Hematopoietic multipotent progenitor cell treated with erythropoietin and hydrocortisone succinate and interleukin-3 and kit ligand, for 6 days (in vitro differentiated cells): ENCODE measurements at places on chromosomes 3 and 15.
A peak's percentile ranks its signal among the peaks of the same experiment; 100 is the strongest.

DNA sequence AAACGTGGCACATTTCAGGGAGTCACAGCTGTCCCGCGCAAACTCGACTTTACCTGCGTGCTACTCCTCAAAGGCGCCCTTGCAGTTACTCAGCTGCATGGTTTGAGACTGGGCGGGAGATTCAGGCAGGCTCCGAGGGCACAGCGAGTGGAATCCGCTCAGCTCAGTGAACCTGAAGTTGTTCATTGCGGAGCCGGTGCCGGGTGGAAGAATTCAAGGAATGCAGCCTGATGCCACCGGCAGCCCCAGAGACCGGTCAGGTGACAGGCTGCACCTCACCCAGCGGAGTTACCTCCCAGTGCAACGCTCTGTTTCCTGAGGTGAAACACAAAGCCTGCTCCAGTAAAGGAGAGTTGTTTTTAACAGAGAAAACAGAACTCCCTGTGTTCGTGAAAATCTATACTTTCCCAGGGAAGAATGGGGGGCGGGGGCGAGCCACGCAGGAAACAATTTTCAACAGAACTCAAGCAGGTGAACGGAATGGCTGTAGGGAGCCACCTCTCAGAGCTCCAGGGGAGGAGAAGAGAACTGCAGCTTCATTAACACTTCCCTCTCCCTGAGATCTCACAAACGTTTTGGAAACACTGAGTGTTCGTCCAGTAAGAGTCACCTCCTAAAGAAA, 3.8 kb downstream of the VEPH1 start:
- peak; percentile 28 for DNase-seq

DNA sequence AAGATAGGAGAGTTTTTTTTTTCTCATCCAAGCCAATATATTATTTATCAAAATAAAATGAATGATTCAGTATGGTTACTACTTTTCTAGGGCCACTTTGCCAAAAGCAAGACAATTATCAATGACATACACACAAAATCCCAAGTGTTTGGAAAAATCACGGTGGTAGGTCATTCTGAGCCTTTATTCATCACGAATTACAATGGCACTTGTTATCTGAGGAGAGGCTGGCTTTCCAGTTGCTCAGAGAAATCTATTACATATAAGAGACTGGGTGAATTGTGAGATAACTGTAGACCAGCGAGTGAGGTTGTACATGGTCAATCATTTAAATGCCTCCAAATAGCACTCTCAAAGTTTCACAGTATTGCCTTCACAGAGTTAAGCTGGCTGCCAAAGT, 20.4 kb upstream of the FGF12 start:
- DNase-seq = no peak

DNA sequence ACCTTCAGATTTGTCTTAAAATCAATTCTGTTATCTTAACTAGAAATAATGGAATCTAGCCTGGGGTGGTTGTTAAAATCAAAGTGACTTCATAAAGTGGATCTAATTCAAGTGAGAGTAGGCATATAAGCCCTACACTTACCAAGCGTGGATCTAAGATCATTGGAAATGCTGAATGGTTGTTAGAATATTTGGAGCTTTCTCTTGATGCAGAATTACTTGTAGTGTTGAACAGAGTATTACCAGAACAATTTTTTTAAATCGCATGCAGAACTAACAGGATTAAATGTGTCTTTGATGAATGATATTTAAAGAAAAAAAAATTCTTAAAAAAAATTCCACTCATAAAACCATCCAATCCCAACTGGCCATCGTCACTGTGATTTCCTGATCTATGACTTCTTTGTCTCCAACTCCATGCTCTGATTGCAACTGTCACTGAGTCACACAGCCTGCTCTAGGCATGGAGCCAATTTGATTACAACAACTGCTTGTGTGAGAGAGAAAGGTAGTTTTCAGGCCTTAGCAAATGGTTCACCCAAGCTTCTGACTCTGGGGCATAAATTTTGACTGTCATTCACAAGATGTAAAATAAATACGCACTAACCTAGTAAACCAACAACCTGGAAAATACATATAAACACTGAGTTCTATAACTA, 25.9 kb upstream of the SPRED1 start:
- peak; percentile 34 for DNase-seq

DNA sequence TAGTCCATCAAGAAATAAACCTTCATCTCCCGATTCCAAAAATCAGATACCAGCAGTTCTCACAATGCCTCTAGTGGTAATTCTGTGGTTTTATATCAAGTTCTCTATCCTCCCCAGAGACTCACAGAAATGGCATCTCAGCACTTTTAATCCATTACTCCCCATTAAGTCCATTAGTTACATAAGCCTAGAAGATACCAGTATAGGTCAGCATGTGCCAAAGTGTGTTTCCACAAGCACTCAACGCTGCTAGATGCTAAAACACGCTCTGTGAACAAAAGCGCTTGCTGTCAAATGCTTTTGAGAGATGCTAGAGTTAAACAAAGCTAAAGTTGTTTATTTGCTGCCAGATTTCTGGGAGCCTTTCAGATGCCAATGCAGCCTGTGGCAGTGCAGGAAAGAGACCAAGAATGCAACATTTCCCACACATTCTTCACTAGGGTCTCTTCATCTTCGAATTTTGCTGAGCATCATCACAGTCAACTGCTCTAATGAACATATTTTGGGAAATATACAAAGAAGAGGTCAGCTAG, 918.8 kb upstream of the CFAP20DC start:
- no peak for DNase-seq

DNA sequence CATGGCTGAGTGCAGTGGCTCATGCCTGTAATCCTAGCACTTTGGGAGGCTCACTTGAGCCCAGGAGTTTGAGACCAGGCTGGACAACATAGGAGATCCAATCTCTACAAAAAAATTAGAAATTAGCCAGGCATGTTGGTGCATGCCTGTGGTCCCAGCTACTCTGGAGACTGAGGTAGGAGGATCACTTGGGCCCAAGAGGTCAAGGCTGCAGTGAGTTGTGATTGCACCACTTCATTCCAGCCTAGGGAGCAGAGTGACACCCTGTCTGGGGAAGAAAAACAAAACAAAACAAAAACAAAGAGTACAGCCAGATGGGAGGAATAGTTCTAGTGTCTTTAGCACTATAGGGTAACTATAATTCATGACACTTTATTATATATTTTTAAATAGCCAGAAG, 26.2 kb upstream of the COMMD4 start:
- no peak for DNase-seq

DNA sequence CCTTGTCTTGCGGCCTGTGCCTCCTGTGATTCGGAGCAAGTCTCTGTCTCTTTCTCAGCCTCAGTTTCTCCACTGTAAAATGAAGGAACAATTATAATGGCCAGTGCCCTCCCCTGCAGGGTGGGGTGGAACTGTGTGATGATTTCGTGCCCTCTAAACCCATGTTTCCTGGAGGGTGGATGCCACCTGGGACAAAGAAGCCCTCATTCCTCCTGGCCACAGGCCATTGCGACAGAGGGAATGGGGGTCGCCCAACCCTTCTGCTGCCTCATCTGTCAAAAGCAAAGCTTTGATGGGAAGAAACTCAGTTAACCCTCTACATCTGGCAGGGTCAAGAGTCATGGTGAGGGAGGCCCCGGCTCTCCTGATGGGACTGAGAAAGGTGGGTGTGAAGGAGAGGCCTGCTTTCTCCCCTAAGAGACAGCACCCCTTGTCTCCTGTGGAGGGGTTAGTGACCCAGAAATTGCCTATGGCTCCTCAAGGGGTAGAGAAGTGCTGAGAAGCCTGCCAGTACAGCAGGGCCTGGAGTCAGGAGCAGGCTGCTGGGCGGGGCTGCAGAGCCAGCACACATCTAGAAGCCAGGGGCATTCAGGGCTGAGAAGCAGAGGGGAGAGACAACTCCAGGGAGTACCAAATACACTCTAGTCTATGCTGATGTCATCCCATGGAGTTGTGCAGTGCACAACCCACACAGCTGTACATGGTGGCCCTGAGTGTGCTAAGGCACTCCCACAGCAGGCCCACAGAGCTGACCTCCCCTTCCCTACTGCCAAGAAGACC, 61.0 kb downstream of the PLXNA1 start:
- no peak for DNase-seq

DNA sequence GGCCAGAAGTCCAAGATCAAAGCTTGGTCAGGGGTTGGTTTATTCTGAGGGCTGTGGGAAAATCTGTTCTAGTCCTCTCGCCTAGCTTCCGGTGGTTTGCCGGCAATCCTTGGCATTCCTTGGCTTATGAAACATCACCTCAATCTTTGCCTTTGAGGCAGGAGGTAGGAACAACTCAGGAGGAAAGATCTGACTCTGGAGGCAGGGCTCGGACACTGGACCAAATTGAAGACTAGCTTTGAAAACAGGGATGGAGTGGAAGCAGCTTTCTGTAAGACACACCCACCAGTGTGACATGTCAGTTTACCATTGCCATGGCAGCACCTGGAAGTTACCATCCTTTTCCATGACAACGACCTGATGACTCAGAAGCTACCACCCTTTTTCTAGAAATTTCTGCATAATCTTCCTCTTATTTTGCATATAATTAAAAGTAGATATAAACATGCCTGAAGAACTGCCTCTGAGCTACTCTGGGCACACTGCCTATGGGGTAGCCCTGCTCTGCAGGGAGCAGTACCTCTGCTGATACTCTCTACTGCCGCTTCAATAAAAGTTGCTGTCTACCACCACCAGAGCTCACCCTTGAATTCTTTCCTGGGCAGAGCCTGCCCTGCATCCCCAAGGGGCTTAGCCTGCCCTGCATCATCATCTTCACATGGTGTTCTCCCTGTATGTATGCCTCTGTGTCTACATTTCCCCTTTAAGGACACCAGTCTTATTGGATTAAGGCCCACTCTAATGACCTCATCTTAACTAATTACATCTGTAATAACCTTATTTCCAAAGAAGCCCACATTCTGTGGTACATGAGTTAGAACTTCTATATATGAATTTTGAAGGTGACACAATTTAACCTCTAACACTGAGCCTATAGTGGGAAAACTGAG, 38.3 kb upstream of the TM4SF4 start:
- no peak for DNase-seq

GRCh38 chr3:11373654-11374053, 101.5 kb downstream of the ATG7 start:
- DNase-seq = no peak

- DNase-seq = no peak
Observed at GRCh38 chr3:119729996-119730395, 27.2 kb downstream of the CFAP91 start.

DNA sequence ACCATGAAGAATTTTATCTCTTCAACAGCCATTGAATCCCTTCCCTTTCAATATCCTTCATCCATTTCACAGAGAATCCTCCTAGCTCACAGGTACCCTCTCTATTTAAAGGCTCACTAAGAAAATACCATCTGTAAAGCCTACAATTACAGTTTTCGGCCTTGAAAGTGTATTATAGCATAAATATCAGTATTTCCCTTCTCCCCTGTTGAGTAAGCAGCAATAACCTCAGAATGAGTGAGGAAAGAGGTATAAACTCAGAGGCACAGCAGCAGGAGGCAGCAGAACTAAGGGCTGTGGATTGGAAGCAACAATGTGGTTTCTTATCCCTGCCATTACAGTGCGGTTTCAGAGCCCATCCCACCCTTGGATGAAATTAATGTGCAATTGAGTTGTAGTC, 360.6 kb upstream of the ATP10A start:
- DNase-seq = no peak

GRCh38 chr15:90780916-90781315, 63.8 kb downstream of the BLM start:
- peak; percentile 67 for DNase-seq

GRCh38 chr15:41879321-41879845, 14.5 kb downstream of the SPTBN5 start:
- no peak for DNase-seq

DNA sequence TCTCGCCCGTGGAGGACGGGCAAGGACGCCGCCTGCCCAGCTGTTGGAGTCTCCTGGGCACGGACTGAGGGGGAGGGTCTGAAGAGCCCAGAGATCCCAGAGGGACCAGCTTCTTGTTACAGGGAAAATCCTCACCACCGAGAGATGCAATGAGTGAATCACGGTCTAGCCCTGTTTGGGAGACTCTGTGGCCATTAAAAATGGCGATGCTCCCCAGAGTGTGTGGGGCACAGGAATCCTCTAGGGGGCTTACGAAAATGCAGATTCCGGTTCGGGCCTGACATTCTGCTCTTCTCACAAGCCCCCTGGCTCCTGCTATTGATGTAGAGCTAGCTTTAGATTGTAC, 35.5 kb upstream of the EPHB3 start:
- peak; percentile 20 for DNase-seq

GRCh38 chr3:155535098-155535497, 209.8 kb downstream of the PLCH1 start:
- no peak for DNase-seq

GRCh38 chr3:53046171-53047170, 598 bp upstream of the SFMBT1 start:
- peak; percentile 80 for DNase-seq

DNA sequence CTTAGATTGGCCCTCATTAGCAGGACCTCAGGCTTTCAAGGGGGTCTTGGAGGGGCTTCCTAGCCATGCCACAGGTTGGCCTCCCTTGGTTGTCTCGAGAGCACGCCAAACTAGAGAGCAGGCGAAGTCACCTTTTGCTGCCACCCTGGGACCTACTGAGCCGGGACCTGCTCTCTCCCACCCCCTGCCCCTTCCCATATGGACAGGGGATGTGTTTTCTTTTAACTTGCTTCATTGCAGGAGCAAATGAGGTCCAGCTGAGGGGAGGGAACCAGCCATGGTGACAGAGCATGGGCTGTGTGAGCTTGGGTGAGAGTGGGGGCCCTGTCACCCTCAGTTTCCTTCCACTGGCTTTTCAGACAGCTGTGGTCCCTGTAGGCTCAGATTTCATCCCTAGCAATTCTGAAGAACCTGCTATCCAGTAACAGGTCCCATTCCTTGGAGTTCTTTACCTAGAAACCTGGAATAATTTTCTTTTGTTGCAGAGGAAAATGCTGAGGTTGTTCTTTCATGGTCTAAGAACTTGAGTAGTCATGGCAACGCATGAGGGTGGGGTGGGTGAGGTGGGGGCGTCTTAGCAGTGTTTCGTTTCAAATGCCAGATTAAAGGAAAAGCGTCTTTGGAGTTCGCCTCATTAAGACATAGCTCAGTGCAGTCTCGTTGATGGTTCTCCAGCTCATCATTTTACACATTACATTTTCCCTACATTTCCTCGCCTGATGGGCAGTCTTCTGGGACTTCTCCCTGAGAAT, 20.1 kb upstream of the MAGEF1 start:
- DNase-seq = no peak

GRCh38 chr3:42119561-42120355, 28.6 kb downstream of the TRAK1 start:
- peak; percentile 41 for DNase-seq

DNA sequence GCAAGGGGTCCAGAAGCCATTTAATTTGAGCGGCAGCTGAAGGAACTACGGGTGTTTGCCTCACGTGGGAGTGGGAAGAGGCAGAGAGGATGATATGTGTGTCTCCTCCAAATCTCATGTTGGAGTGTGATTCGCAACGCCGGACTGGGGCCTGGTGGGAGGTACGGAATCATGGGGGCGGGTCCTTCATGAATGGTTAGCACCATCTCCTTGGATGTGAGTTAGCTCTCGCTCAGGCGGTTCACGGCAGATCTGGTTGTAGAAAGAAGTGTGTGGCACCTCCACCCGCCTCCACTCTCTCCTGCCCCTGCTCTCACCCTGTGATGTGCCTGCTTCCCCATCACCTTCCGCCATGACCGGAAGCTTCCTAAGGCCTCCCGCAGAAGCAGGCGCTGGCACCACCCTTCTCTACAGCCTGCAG, 25.4 kb downstream of the XXYLT1 start:
- no peak for DNase-seq
